ENCODE measurements at places on chromosomes 12 and 14.

- DNase-seq, result no peak
Measured at GRCh38 chr14:86712727-86713126, 1182.8 kb downstream of the FLRT2 start.

DNA sequence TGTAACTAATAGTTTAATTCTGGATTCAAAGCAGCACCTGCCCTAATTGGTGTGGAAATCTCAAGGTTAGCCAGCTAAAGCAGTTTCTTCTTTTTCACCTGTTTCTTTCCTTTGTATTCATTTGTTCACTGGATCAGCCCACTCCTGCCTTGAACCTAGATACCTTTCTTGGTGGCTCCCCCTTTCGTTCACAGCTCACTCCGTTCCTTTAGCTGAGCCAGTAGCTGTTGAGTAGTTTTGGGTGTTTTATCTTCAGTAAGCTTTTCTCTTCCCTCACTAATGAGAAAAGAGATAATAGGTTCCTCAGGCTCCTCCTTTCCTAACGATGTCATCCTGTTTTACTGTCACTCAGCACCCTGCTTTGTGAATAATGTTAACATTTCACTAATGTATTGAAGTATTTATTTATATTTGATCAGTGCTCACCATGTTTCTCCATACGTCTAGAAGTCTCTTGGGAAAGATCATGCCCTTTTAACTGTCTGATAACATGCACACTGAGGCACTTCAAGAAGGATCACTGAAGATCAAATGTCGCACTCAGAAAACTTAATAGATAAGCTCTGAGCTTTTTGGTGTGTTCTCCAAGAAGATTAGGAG lies 121.1 kb downstream of the TGFB3 start:
- no peak for DNase-seq

GRCh38 chr14:79728331-79728730 lies 483.0 kb downstream of the DIO2 start:
- DNase-seq, result no peak

- no peak for DNase-seq
Measured at GRCh38 chr12:105933671-105934665, 204.8 kb downstream of the NUAK1 start.

DNA sequence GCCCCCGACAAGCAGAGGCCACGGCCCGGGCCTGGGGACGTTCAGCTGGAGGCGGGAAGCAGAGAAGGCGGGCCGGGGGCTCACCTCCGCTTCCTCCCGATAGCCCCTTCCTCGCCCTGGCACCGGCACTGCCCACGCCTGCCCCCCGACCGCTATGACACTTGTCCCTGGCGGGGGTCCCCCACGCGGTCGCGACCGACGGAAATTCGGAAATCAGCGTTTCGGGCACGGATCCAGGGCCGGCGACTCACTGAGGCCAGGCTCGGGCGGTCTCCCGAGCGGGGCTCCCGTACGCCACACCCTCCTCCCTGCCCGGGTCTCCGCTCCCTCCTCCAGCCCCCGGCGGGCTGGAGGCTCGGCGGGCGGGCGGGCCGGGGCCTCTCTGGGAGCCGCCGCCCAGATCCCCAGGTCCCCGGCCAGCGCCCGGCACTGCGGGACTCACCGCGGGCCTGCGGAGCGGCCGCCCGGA lies 581 bp downstream of the PITPNM2 start:
- no peak for DNase-seq

DNA sequence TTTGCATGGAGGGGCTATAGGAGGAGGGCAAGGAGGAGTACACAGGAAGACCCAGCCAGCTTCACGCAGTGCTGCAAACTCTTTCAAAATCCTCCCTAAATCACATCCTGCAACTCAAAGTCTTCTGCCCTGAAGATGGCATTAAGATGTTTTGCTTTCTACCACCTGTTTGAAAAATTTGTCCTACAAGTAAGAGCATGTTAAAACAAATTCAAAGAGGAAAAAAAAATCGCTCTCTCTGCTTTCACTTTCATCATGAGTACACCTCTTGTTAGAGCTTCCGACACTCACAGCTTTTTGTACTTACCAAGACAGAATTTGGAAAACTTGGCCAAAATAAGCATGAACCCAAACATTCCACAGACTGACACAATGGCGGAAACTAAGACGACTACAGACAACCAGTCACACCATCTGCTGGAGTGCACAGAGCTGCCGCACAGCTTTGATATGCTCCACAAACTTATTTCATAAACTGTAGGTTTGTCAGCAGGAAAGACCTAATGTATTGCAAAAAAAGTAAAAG lies 21.3 kb downstream of the GCH1 start:
- DNase-seq, result no peak

- no peak for DNase-seq
Measured at GRCh38 chr12:27472604-27473003, 26.1 kb downstream of the SMCO2 start.

DNA sequence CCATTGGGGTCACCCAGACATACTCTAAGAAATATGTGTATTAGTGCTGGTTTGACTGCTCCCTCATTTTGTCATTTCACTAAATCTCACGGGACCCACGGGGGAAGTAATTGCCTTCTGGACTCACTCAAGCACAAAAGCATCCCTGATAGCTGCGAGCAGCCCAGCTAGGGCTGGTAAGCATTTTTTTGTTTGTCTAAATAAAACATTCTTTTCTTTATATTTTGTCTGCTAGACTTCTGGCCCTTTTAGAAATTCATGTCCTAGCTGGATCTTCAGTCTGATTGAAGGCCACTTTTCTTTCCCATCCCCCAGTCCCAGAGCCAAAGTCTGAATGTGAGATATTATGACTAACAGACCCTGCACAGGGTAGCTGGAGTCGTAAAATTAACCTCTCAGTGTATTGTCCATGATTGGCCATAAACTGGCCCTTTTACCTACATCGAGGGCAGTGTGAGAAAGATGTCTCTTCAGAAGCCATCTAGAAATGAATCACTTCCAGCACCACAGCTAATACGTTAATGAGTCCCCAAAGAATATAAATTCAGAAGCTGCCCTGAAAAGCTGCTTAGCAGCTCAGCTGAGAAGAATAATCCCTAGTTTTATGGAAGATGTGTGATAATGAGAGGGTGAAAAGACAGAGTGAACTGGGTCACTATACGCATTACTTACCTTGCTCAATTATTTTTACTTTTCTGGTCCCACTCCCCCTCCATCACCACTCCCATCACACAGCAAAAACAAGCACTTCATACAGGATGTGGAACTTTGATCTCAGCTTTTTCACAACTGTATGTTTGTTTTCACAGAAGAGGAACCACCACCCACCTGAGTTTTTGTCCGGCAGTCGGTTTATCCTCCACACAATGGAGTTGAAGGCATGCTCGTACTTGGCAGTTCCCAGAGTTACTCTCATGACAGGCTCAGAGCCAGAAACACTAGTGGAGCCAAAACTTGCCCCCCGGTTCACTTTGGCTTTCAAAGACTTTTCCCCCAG lies 55.6 kb upstream of the GTF2A1 start:
- DNase-seq, result no peak

DNA sequence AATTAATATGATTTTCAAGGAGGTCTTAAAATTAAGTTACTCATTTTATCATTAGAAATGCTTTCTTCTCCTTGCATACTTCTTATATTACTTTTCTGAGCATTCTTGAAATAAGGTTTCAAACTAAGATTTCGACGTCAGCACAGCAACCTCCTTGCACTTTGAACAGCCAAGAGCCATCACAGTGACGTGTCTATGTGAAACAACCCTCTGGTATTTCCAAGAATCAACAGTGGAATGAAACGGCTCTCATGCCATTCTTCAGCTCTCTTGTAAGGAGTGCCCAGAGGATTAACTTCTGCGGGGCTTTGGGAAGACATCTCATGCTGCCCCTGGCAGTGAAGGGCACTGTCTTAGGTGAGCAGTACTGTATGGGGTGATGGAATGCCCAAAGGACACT lies 109.2 kb downstream of the EFCAB11 start:
- DNase-seq, result no peak

- DNase-seq, result no peak
Measured at GRCh38 chr12:32418903-32419519, 19.7 kb downstream of the FGD4 start.

GRCh38 chr14:22564463-22564862 lies 24.6 kb downstream of the DAD1 start:
- no peak for DNase-seq

- DNase-seq, result no peak
Measured at GRCh38 chr12:112439769-112440168, 21.0 kb downstream of the PTPN11 start.

DNA sequence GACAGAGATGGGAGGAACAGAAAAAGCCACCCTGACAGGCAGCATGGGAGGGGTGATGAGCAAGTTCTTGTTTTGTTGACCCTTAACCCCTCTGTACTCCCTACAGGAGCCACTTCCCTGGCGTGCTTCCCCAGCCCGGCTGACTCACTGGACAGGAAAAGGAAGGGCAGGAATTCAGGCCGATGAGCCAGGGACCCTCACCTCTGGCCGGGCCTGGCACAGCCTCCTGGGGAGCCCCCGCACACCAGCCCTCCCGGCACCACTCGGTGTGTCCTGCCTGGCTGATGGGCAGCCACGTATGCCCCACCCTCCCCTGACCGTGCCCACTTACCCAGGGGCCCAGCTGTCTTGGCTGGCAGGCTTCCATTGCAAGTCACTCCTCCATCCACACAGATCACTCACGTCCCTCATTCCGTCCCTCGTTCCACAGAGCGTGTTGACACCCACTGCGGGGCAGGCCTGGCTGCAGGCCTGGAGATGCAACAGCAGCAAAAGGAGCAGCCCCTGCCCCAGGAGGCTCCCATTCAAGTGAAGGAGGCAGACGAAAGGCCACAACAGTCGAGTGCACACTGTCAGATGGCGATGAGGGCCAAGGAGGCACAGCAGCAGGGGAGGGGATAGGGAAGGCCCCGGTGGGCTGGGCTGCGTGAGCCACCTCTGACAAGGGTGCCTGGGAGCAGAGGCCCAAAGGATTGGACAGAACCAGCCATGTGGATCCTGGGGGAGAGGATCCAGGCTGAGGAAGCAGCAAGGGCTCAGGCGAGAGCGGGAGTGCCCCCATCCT lies 19.7 kb upstream of the CD9 start:
- DNase-seq, result no peak

GRCh38 chr14:88189417-88190191 lies 133.5 kb downstream of the KCNK10 start:
- DNase-seq, result peak; percentile 71

GRCh38 chr12:116650585-116651087 lies 87.2 kb downstream of the SPRING1 start:
- DNase-seq, result no peak

DNA sequence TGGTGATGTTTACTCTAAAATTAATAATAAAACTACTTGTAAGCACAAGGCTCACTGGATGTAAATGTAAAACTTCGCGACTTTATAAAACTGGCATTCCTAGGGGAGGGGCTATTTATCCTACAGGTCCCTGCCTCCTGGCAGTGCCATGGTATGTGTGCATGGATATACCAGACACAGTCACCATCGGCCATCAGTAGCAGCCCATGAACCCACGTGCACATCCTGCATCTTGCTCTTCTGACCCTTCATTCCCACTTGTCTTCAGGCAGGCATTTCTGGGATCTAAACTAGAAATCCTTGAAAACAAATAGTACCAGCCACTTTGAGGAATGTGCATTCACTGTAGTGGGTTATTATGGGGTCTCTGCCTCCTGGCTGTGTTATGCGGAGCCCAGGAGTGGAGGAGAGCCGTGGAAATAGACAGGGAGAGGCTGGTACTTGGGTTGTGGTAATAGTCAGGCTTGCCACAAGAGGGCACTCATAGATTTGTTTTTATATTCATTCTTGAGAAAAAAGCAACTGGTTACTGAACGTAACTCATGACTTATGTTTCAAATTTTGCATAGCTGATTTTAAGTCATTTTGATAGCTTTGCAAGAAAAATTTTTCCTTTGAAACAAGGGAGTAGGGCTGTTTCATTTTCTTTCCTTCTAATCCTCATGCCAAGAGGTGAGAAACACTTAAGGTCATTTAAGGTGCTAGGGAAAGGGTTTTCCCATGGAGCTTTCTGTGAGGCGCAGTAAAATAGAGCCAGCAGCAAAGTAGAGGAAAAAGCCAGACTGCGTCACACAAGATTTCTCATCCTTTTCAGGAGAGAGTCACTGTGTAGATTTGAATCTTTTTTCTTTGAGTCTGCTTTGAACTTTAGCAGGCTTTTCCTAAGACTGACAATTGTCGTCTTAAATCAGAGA lies 17.4 kb upstream of the GALNT16 start:
- DNase-seq, result peak; percentile 75

DNA sequence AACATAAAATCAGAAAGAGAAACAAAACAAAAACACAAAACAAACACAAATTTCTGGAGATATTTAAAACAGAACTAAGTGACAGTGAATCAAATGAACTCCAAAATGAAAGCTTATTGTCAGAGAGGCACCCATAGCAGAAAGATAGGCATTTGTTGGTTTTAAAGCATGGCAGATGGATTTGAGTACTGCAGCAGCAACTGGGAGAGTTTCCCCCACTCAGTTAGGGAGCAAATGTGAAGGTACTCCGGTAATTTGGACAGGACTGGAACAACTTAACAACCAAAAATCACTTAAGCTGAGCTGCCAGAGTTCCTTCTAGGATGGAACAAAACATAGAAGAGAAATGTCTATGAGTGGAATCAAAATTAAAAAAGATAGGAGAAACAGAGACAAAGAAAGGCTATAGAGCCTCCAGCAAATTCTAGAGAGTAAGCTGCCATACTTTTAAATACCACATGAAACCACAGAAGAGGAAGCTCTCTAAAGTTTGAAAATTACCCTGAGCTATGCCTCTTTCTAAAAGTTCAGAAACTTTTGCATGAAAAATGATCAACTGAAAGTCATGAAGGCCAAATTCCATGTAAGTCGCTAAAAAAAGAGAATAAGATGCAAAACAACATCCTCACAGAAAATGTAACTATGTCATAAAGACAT lies 1248.3 kb upstream of the USP15 start:
- no peak for DNase-seq

DNA sequence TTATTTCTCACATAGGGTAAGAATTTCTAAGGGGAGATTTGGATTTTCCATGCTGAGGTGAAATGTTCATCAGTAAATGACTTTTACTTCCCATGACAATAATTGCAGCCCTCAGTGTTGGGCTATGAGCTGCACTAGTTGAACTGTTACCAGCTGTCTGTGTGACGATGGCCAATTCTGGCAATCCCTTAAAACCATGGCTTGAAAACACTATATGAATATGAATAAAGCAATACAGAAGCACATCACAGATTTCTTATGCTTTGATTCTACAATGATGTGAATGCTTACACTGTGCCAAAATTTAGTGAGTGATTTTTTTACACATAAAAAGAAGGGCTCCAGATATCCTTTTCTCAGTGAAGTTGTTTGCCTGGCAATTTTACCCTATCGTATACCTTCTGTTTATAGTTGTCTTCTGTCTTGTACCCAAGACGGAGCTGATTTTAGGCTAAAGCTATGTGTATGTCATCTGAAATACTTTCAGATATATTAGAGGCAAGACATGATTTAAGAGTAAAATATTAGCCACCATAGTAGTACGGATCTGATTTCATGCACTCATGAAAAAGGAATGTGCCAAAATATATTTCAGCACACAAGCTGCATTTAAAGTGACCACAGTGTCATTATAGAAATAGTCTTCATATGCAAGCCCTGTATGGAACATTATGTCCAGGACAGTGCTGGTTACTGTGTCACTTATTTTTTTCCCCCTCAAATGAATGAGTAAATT lies 52.0 kb downstream of the SLC38A4 start:
- no peak for DNase-seq
